Activated CD4-positive, CD25-positive, alpha-beta regulatory T cell treated with anti-CD3 and anti-CD28 coated beads, Interleukin-2, amount 50 U/mL, for 24 hours (primary cell): ENCODE measurements at places on chromosomes 2 and 18.

DNA sequence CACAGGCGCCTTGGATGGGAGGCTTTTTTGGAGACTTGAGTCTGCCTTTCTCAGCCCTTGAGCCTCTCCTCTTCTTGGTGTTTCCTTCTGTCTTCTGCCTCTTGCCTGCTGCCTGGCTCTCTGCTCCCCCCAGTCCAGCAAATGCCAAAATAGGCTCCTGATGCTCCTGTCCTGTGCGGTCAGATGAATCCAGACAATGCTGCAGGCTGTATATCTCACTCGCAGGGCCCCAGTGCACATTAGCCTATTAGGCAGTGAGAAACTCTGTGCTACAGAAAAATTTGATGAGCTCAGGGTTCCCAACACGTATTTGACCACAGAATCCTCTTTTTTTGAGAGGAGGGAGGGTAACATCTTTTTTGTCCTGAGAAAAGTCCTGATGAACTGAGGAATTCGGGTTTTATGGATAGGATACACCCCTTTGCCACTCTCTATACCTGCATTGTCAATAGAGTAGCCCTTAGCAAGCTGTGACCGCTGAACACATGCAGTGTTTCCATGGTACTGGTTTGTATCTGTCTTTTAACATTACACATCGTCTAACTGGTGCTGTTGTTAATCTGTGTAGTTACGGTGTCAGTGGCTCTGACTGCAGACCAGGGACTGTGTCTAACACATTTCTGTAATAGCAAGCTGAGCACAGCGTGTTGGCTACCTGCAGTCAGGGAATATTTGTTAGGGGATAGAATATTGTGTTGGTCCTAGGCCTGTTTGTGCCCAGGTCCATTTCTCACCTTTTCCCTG is 50.8 kb downstream of the FAM228A start:
- ATAC-seq: no peak

DNA sequence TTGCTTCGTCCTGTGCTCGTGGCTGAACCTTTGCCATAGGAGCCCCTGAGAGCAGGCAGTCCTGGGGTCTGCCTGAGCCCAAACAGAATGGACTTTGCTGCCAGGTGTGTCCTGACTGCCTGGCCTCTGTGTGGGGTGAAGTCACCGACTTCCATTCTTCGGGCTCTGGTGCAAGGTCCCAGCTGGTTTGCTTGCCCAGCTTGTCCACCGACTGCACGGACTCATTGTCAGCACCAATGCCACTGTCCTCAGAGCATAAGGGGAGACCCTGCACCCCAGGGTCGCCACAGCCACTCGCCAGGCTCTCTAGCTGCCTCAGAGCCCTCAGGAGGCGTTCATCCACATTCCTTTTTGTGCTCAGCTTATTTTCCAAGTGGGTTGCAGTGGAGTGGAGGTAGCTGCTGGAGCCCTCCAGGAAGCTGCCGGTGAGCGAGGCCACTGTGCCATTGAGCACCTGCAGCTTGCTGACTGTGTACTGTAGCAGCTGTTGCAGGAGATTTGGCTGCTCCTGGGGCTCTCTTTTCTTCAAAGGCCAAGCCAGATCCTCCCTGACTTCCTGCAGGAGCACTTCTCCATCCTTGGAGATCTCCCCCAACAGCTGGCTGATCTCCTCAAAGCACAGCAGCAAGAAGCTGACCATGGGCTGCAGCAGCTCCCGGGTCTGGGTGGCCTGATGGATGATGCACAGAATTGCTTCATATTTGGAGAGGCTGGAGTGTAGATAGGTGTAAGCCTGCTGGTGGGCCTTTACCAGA is 1.2 kb downstream of the PCARE start:
- ATAC-seq: no peak

DNA sequence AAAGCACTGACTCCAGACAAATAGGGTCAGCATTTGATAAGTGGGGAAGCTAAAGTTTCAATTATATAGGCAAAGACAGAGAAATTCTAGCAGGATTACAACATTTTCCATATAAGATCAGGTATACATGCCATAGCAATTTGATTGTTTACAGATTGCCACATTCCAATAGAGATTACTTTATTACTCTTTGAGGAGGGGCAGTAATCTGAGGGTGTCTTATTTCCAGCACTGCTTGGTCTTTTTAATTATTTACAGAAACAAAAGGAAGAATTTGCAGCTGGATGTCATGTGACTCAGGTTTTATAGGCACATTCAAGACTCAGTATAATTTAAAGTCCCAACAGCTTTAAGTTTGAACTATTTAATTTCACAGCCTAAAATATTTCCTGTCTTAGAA is 42.5 kb upstream of the GPR39 start:
- no peak for ATAC-seq

GRCh38 chr2:108937367-108938017 is 51.5 kb downstream of the EDAR start:
- no peak for ATAC-seq

DNA sequence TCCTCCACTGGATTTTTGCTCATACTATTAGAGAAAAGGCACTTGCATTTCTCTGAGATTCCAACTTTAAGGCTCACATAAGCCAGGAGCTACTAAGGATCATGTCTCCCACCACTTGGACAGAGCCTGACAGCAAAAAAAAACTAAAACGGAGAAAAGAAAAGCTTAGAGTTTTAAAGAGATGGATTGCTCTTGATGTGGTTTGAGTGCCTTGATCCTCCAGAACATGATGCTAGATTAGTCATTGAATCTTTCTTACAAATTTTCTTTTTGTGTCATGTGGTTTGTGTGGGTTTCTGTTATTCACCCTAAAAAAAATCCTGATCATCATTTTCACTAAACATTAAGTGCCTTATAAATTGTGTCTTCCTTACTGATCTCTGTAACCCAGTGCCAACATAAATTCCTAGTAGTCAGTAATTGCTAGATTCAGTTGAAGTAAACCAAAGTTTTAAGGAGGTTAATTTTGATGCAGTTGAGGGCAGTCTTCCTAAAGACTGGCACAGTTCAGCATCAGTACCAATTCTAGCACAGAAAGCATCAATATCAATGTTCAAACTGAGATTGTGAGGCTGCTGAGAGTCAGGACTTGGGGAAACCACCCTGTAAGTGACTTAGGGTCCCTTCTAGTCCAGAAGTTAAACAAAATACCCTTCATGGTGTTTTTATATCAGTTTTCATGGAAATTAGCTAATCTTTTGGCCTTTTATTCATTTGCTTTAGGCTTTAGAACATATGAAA is 206.3 kb downstream of the RAD51AP2 start:
- no peak for ATAC-seq

DNA sequence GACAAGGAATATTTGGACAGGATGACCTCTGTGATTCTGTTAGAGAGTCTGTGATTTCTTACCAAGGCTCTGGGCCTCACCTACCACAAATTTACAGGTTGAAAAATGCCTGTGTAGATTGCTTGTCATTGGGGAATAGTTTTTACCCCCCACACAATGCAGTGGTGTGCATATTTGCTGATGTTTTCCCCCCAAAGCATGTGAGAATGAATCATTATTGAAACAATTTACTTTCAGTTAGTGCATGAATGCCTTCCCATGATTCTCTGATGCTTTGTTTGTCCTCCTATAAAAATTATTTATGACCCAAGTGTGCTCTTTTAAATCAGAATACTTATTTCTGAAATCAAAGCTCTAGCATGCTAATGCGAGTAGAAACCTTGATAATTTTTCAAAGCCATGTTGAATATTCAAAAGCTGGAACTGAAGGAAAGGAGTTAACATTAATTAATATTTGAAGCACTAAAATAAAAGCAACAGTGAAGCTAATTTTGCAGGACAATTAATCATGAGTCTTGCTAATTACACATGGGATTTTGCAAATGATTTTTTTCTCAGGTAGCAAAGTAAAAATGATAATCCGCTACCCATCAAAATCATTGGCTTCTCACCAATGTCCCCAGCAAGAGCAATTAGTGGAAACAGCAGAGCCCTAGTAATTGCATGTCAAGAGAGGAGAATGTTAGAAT is 361.2 kb upstream of the HNRNPA3 start:
- ATAC-seq: no peak

GRCh38 chr2:130986890-130987493 is 106.3 kb downstream of the FAM168B start:
- no peak for ATAC-seq

- ATAC-seq: peak; percentile 70
Observed at GRCh38 chr2:197191940-197192322, 118.6 kb downstream of the ANKRD44 start.

DNA sequence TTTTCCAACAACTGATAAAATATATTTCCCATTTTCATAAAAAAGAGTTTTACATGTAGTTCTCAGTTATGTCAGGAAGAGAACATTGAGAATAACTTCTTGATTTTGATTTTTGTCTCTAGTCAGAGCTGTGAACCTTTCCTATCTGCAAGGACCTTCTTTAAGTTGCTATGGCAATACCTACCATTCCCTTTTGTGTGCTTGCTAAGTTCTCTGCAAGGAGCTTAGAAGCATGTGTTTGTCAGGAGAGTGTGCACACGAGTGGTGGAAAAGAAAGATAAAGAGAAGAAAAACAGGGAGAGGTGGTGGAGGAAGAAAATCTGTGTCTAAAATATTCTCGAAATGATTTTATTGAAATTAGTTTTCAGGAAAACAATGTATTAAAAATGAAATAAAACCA is 140.3 kb upstream of the SLC8A1 start:
- ATAC-seq: no peak

DNA sequence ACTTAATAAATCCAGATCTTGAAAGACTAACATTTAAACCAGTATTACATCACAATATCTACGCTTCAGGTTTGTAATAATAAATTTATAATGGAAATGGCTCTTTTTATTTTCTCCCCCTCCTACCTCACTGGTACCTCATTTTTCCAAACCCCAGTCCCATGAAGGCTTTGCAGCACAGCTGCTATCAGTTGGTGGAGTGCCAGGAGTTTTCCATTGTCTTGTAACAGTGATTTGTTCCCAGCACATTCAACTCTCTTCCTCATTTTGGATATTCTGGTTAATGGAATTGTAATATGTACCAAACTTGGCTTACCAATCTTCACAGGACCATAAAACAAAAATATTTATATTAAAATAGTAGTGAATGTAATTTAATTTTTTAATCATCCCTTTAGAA is 91.2 kb downstream of the VRK2 start:
- ATAC-seq: no peak

- ATAC-seq: no peak
Observed at GRCh38 chr2:161273038-161273760, 35.0 kb upstream of the PSMD14 start.

DNA sequence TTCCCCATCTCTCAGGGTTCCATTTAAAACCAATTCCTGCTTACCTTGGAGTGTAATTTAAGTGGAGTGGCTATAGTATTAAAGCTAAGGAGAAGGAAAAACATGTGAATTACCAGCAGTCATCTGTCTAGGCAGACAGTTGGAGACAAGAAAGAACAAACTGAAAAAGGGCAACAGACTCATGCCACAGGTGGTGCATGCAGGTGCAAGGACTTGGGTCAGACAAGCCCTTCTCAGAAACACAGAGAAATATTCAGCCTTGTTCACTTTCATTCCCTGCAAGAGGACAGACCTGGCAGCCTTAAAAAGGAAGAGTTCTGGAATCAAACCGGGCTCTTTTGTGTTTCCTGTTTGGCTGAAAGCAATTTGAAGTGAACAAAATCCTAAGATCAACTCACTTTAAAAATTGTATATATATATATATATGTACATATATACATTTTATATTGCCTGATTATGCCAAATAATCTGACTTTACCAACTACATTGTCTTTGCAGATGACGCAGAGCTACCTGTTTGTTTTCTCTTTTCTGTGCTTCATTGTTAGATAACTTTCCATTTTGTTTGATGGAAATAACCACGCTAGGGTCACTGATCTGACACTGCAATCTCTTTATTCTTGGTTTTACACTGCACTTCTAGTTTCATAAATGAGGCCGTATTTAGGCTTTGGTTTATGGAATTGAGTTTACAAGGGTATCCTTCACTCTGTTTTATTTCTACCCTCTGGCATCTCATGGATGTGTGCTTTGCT is 35.1 kb upstream of the VPS54 start:
- no peak for ATAC-seq
